ENCODE measurements at places on chromosomes 13 and 19.

- DNase-seq, result no peak
These were observed 519 bp downstream of the PTPRS start for GRCh38 chr19:5339950-5340636.

- no peak for DNase-seq
These were observed 18.5 kb downstream of the POU2F2 start for GRCh38 chr19:42113641-42114348.

GRCh38 chr13:49368688-49369087, 75.2 kb downstream of the CAB39L start:
- DNase-seq, result no peak

GRCh38 chr13:112648966-112649690, 40.7 kb upstream of the ATP11A start:
- no peak for DNase-seq

DNA sequence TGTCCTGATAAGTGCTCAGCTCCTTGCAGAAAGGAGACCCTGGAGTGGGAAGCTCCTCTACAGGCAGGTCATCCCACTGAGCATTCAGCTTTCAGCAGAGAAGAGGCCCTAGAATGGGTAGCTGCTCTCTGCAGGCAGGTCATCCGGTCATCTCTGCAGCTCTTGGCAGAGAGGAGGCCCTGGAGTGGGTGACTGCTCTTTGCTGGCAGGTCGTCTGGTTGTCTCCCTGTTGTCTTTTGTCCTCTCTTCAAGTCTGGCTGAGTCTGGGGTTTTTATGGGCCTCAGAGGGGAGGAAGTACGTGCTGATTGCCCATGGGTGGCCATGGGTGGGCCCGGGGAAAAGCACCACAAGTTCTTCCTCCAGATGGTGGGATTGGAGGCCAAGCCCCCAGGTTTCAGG, 250.3 kb upstream of the EDNRB start:
- DNase-seq, result no peak

Data from stimulated activated CD8-positive, alpha-beta memory T cell treated with anti-CD3 and anti-CD28 coated beads, Interleukin-4, amount 100 ng/mL, for 1 hour (primary cell).